ENCODE measurements at places on chromosomes 3 and 15. TPM values are rescaled to one million over a fixed set of nuclear protein-coding genes. Genes with fewer than 3 reads are reported as not detected.

GRCh38 chr3:197554196-197554561 is 1.6 kb downstream of the BDH1 start:
- peaks cover 14% of the 10 kb centered on the region for H3K4me1 ChIP-seq
- peak overlapping the region; percentile 92 for H3K27ac ChIP-seq
- H3K36me3 ChIP-seq, result peaks cover 13% of the 10 kb centered on the region
- peak overlapping the region; percentile 83 for H3K4me3 ChIP-seq

GRCh38 chr15:50906954-50907600 is 1.4 kb upstream of the AP4E1 start:
- H3K27ac ChIP-seq, result peak overlapping the region; percentile 99
- H3K4me1 ChIP-seq, result peaks cover 30% of the 10 kb centered on the region
- H3K4me3 ChIP-seq, result peak overlapping the region; percentile 91
- no peaks in the 10 kb centered on the region for H3K27me3 ChIP-seq

DNA sequence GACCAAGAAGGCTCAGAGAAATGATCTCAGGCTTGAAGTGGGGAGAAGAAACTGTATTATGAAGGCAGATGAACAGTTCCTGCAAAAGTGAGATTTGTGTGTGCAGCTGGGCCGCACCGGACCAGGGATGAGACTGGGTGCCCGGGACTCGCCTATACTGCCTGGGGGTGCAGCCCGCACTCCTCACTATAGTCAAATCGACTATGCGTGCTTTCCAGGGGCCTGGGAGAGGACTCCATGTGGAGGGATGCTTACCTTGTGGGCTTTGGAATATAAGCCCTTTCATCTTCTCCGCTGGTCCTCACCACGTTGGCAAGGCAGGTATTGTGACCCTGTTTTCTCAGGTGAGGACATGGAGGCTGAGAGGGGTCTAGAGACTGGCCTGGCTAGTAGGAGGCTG is 32.9 kb upstream of the APOD start:
- no peak for DNase-seq
- peaks cover 24% of the 10 kb centered on the region for H3K4me1 ChIP-seq
- no peaks in the 10 kb centered on the region for H3K27me3 ChIP-seq
- H3K36me3 ChIP-seq, result peaks cover 6% of the 10 kb centered on the region
- H3K27ac ChIP-seq, result no peak overlapping the region
- no peak overlapping the region for H3K4me3 ChIP-seq

GRCh38 chr3:155241579-155241978 is 51.9 kb downstream of the STRIT1 start:
- H3K27me3 ChIP-seq, result no peaks in the 10 kb centered on the region
- no peak overlapping the region for H3K4me3 ChIP-seq
- DNase-seq, result no peak
- no peak overlapping the region for H3K27ac ChIP-seq
- no peaks in the 10 kb centered on the region for H3K4me1 ChIP-seq
- H3K36me3 ChIP-seq, result no peaks in the 10 kb centered on the region

- no peak for DNase-seq
- no peaks in the 10 kb centered on the region for H3K27me3 ChIP-seq
- peaks cover 9% of the 10 kb centered on the region for H3K4me1 ChIP-seq
- peaks cover 1% of the 10 kb centered on the region for H3K36me3 ChIP-seq
- H3K4me3 ChIP-seq, result no peak overlapping the region
Measured at GRCh38 chr3:72505539-72506405, 342.5 kb downstream of the SHQ1 start.

DNA sequence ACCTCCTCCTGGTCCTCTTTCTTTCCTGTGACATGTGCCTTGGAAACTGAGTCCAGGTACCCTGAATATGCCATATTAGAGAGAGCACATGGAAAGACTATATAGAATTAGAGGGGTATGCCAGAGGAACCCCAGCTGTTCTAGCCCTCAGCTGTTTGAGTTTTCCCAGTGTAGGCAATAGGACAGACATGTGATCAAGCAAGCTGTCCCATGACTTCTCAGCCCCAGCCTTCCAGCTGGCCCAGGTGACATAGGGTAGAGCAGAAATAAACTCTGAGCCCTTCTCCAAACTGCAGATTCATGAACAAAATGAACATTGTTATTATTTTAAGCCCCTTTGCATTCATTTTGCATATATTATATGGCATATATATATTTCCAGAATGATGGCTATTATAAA is 118.7 kb downstream of the PPM1L start:
- no peak for DNase-seq
- H3K36me3 ChIP-seq, result no peaks in the 10 kb centered on the region
- H3K4me1 ChIP-seq, result no peaks in the 10 kb centered on the region

DNA sequence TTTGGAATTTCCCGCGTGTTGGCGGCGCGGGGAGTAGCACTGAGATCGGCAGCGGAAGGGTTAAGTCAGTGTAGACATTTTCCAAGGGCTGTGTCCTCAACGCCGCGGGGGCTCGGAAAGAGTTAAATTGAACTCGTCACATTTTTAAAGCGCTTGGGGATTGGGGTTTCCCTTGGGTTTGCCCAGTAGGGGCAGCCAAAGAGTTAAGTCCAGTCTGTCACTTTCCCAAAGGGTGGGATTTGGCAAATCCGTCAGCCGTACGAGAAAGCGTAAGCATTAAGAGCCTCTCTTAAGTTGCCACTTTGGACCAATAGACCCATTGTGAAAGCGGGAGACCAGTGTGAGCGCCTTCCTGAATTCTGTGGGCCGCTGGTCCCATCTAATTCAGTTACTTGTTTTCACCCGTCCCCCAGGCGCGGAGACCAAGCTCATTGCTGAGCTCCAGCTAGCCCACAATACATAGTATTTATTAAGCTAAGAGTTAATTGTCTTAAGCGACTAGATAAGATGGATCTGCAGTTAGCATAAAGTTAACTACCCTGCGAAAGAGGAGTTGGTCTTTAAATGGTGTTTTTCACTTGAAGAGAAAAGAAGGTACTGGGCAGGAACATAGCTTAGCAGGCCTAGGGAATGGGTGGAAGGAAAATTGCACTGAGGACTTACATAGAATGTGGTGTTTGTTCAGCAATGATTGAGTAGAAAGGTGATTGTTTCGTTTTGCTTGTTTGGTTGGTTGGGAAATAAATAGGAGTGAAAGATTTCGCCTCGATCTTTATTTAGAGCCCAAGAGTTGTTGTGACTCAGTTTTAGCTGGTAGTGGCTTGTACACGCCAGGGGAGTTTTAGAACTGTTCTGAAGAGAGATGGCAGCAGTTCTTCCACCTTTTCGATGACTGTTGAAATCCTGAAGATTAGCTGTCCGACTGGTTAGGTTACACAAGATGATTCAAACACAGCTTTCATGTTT is 932 bp downstream of the ARL8B start:
- peak overlapping the region; percentile 79 for H3K4me3 ChIP-seq
- peak; percentile 50 for DNase-seq
- H3K36me3 ChIP-seq, result peaks cover 3% of the 10 kb centered on the region
- peaks cover 33% of the 10 kb centered on the region for H3K4me1 ChIP-seq

GRCh38 chr15:56917652-56918045 is 795 bp upstream of the TCF12 start:
- DNase-seq, result no peak
- peaks cover 23% of the 10 kb centered on the region for H3K4me1 ChIP-seq
- peaks cover 10% of the 10 kb centered on the region for H3K36me3 ChIP-seq
- peak overlapping the region; percentile 83 for H3K4me3 ChIP-seq
- no peaks in the 10 kb centered on the region for H3K27me3 ChIP-seq

GRCh38 chr3:17840651-17841050 is 98.2 kb upstream of the TBC1D5 start:
- H3K36me3 ChIP-seq, result no peaks in the 10 kb centered on the region
- no peak overlapping the region for H3K4me3 ChIP-seq
- H3K27me3 ChIP-seq, result peaks cover 12% of the 10 kb centered on the region
- no peak overlapping the region for H3K27ac ChIP-seq
- DNase-seq, result no peak

DNA sequence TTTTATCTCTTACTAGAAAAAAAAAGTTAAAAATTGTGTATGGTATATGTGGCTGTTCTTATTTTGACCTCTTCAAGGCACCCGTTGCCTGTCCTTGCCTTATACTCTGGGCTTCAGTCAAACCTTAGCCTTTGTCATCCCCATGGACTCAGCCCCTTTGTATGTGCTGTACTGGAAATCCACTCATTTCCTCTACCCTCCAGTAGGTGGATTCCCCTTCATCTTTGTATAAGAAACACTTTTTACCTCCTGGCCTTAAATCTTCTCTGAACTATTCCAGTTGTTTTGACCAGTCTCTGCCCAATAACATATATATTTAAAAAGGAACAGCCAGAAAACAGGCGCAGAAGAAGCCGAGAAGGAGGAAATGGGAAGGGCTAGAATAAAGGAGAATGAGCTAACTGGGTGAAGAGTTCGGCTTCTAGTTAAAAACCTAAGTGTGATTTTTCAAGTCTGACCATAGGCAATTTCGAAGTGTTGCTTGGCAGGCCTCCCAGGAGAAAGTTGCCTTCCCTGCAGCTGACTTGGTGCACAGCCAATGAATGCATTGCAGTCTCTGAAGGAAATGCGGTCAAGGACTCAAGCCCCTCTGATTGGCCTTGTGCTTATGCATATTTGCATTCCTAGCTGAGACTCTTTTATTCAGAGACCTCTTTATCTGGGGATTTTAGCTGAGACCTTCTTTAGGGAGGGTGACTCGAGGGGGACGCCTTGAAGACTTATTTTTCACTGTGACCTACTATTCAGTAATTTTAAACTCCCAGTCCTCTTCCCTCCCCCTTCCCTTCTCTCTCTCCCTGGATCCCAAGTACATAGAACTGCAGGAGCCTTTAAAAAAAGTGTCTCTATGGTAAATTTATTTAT is 277.4 kb downstream of the ROBO1 start:
- no peaks in the 10 kb centered on the region for H3K4me1 ChIP-seq
- no peaks in the 10 kb centered on the region for H3K36me3 ChIP-seq
- no peak for DNase-seq
- no peaks in the 10 kb centered on the region for H3K27me3 ChIP-seq
- H3K27ac ChIP-seq, result no peak overlapping the region
- no peak overlapping the region for H3K4me3 ChIP-seq

- H3K27me3 ChIP-seq, result no peaks in the 10 kb centered on the region
- DNase-seq, result no peak
- no peaks in the 10 kb centered on the region for H3K36me3 ChIP-seq
Measured at GRCh38 chr3:145981056-145981455, 179.9 kb downstream of the PLOD2 start.

- H3K4me1 ChIP-seq, result peaks cover 81% of the 10 kb centered on the region
- DNase-seq, result peak; percentile 73
- peak overlapping the region; percentile 99 for H3K27ac ChIP-seq
- H3K36me3 ChIP-seq, result peaks cover 57% of the 10 kb centered on the region
- no peaks in the 10 kb centered on the region for H3K27me3 ChIP-seq
- H3K4me3 ChIP-seq, result peak overlapping the region; percentile 69
Measured at GRCh38 chr15:88635318-88635717, 3.5 kb upstream of the ISG20 start.

- peaks cover 38% of the 10 kb centered on the region for H3K27me3 ChIP-seq
- no peak overlapping the region for H3K4me3 ChIP-seq
- no peak overlapping the region for H3K27ac ChIP-seq
- DNase-seq, result peak; percentile 61
Measured at GRCh38 chr15:69031013-69032001, 16.8 kb downstream of the NOX5 start.

GRCh38 chr3:130838898-130839600 is 54.8 kb upstream of the ATP2C1 start:
- H3K27me3 ChIP-seq, result peaks cover 2% of the 10 kb centered on the region
- no peak for DNase-seq
- H3K4me3 ChIP-seq, result no peak overlapping the region
- H3K4me1 ChIP-seq, result no peaks in the 10 kb centered on the region
- H3K27ac ChIP-seq, result no peak overlapping the region
- no peaks in the 10 kb centered on the region for H3K36me3 ChIP-seq

DNA sequence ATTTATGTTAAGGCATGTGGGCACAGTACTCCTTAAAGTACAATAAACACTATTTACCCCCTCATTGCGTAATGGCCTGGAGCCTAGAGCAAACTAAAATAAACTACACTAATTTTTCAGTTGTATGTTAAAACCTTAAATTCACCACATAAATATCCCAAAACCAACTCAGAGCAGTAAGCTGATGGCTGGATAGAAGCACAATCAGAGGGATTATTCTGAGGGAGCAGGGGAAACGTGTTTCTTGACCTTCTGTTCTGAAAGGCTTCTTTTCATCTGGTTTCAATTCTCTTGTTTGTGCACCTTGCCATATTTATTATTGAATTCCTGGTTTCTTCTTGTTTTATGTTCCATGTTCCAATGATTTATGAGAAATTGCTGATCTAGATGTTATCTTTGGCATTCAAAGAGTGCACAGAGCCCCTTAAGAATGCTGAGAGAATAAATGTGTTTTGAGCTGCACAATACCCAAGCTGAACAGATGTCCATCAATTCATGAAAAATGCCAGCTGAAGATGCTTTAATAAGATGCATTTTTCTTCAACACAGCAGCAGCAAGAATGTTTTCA is 29.6 kb downstream of the RPL22L1 start:
- H3K27me3 ChIP-seq, result peaks cover 52% of the 10 kb centered on the region
- H3K4me3 ChIP-seq, result no peak overlapping the region
- no peak overlapping the region for H3K27ac ChIP-seq
- H3K4me1 ChIP-seq, result no peaks in the 10 kb centered on the region
- no peaks in the 10 kb centered on the region for H3K36me3 ChIP-seq
- no peak for DNase-seq

- H3K36me3 ChIP-seq, result no peaks in the 10 kb centered on the region
- no peaks in the 10 kb centered on the region for H3K4me1 ChIP-seq
- no peaks in the 10 kb centered on the region for H3K27me3 ChIP-seq
- no peak overlapping the region for H3K4me3 ChIP-seq
- DNase-seq, result no peak
Measured at GRCh38 chr3:85591451-85591850, 632.7 kb downstream of the CADM2 start.

DNA sequence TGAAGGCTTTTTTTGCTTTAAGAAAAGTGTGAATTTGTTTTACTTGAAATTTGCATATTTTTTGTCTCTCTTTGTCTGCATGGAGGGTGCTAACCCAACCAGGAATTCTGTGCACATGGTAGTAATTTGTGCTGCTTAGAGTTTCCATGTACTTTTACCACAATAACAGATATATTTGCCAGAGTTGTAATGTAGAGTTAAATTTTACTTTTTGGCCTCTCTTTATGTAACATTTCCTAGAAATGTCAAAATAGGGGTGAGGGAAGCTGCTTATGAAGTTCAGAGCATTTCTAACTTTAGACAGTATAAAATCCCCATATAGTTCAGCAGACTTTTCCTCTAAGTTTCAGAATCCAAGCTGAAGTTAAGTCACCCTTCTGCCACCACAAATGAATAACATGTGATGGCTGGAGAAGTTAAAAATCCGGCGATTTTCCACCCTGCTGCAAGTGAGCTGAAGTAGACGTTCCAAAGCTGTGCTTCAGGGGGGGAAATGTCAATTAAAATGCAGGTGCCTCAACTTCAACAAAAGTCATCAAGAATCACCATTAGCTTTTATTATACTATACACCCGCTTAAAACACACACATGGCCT is 385.7 kb upstream of the NR2F2 start:
- no peak overlapping the region for H3K4me3 ChIP-seq
- H3K27ac ChIP-seq, result no peak overlapping the region
- DNase-seq, result no peak
- no peaks in the 10 kb centered on the region for H3K36me3 ChIP-seq
- H3K27me3 ChIP-seq, result no peaks in the 10 kb centered on the region

GRCh38 chr3:23083701-23084100 is 119.4 kb upstream of the UBE2E2 start:
- no peak for DNase-seq
- H3K4me1 ChIP-seq, result no peaks in the 10 kb centered on the region
- H3K36me3 ChIP-seq, result no peaks in the 10 kb centered on the region
- H3K4me3 ChIP-seq, result no peak overlapping the region
- no peaks in the 10 kb centered on the region for H3K27me3 ChIP-seq

- peaks cover 20% of the 10 kb centered on the region for H3K4me1 ChIP-seq
- H3K4me3 ChIP-seq, result no peak overlapping the region
- no peak for DNase-seq
- peaks cover 68% of the 10 kb centered on the region for H3K27me3 ChIP-seq
Measured at GRCh38 chr3:23800731-23801130, 5.0 kb upstream of the UBE2E1 start.

GRCh38 chr3:16370872-16371740 is 106.1 kb downstream of the OXNAD1 start:
- H3K4me3 ChIP-seq, result no peak overlapping the region
- H3K36me3 ChIP-seq, result peaks cover 73% of the 10 kb centered on the region
- no peak for DNase-seq
- peaks cover 53% of the 10 kb centered on the region for H3K4me1 ChIP-seq

RBPMS2 gene
- not detected for total RNA-seq

SI gene
- not detected for total RNA-seq
